NCI-H460 (cell line): ENCODE measurements at places on chromosomes 13 and 19.

- DNase-seq, result peak; percentile 61
Measured at GRCh38 chr19:4140237-4140711, 13.2 kb upstream of the CREB3L3 start.

GRCh38 chr19:51346742-51347141 is 4.8 kb upstream of the VSIG10L start:
- DNase-seq, result no peak

DNA sequence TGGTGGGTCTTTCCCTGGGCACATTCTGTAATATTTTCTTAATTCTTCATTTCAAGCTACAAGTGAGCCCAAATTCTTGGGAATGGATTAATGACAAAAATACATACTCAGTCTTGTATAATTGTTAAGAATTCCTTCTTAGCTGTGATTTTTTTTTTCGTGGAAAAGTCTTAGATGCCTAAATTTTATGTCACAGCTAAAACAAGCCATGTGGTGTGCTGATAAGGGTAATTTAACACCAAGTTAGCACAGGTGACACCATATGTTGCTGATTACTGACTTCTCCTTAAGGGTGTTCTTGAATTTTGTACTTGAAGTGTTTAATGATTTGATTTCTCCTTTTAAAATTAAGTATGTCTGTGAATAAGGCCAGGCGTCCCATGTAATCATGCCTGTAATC is 29.3 kb downstream of the WDFY2 start:
- DNase-seq, result no peak

DNA sequence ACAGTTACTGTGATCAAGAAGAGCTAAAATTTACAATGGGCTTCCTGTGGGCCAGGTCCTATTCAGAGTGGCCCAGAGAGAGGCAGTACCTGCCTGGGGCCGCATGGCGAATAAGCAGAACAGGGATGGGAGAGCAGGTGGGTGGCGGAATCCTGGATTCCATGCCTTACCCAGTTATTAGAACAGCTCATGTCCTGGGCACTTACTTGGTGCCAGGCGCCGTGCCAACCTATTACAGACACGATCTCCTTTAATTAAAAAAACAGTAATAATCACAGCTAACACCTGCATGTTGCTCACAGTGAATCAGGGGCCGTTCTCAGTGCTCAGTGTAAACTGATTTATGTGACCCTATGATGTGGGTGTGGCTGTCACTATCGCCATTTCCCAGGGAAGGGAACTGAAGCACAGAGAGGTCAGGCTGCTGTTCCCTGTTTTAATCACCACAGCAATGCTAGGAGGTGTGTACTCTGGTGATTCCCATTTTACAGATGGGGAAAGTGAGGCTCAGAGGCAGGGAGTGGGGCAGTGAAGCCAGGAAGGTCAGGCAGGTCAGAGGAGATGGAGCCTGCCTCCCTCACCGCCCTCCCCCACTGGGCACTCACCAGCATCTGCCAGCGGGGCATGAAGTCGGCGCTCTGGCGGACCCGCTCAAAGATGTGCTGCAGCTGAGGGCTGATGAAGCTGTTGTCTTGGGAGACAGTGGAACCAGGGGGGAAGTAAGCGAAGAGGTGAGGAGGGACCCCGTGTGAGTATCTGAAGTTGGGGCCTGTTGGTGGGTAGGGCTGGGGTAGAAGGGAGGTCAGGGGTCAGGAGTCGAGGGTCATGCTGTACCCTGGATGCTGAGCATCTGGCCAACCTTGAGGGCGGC is 12.0 kb downstream of the COQ8B start:
- no peak for DNase-seq

DNA sequence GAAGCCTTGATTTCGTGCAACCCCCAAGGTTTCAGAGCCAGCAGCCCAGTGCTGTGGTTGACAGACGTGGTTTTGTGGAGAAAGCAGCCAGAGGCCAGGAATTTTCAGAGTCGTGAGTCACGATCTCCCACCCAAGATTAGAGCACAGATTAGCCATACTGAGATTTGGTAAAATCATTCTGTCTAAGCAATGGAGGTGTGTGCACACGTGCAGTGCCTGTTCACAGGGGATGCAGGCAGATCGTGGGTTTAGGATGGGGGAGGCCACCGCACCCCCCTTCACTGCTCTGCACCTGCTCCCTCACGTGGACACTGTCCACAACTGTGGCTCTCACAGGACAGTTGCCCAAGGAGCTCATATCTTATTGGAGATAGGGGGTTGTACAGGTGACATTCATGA is 46.6 kb upstream of the GPR183 start:
- no peak for DNase-seq

GRCh38 chr13:34617473-34618083 is 324.5 kb upstream of the NBEA start:
- no peak for DNase-seq
